ENCODE measurements at places on chromosomes 5 and 9.

DNA sequence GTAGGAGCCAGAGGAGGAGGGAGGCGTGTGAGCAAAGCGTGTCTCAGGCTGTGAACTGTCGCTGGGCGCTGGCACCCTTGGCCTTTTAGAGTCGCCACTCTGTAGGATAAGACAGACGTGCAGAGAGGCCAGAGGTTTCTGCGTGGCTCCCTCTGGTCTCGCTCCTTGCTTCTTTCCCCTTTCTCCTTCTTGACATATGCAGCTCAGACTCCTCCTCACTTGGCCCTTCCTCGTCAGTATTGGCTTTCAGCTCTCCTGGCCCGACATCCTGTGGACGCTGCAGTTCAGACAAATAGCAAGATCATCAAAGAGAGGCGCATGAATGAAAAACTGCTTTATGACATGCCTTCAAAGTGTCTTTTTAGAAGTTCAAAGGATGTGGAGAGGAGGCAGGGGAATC lies 116.8 kb upstream of the SPRY4 start:
- no peak for DNase-seq

- peak; percentile 66 for DNase-seq
Observed at GRCh38 chr9:136532799-136533774, 12.8 kb downstream of the NOTCH1 start.

DNA sequence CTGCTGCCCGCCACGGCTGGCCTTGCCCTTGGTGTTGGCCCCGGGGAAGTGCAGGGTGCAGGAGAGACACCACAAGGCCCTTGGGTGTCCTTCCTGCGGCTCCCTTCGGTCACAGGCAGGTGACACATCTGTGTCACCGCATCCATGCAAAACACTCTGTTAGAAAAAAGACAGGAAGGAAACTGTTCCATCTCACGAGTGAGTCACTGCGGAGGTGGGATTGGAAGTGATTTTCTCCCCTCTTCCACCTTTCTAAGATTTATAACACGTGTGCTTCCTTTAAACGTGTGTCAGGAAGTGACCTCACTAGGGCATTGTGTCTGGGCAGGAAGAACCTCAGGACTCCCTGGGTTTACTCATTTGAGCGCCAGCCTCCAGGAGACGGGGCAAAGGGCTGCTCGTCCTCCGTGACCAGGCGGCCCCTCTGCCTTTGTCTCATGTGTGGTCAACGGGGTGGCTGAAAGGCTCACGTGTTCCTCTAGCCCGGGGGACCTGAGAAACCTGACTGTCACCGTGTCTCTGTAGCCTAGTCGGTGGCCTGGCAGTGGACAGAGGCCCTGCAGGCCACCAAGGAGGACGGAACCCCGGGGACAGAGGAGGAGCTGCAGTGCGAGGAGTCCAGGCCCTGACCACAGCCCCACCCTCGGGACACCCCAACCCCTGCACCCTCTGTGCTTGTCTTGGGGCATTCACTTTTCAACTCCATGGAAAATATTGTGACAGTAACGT lies 4.9 kb upstream of the LCN1 start:
- no peak for DNase-seq

- no peak for DNase-seq
Observed at GRCh38 chr5:93340881-93341280, 240.1 kb downstream of the NR2F1-AS1 start.

- no peak for DNase-seq
Observed at GRCh38 chr9:120398286-120398685, 181.7 kb downstream of the CDK5RAP2 start.

- DNase-seq = no peak
Observed at GRCh38 chr5:56918054-56918453, 8.7 kb downstream of the SETD9 start.

GRCh38 chr9:567128-567746 lies 274.3 kb upstream of the DMRT1 start:
- DNase-seq = no peak

DNA sequence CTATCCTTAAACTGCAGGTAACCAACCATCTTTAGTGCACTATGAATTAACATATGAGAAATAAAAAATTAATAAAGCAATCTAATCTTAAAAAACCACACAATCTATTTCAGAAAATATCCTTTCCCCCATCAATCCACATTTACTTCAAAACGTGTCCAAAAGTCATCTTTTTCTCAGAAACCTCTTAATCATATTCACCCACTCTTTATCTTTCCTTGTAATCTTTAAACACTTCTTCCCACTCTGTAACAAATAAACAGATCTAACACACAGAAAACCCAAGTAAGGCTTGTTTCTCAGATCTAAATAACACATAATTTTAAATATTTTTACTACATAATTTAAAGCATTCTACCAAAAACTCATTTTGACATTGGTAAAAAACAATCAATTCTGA lies 44.4 kb downstream of the EFCAB9 start:
- no peak for DNase-seq

DNA sequence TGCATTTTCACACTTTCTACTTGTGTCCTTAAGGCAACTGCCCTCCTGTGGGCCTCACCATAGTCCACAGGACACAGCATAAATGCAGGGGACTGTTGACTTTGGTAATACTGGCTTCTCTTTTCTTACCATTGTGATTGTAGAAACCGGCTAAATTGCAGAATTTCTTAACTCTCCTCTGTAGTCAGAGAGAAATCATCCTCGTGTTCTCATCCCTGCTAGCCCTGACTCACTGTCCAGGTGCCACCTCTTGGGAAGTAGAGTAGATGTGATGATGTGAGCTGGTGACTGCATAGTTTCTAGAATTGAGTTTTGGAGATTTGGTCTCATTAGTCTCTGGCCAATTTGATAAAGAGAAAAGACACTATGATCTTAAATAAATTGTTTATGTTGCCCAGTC lies 5.5 kb downstream of the PHF24 start:
- no peak for DNase-seq

DNA sequence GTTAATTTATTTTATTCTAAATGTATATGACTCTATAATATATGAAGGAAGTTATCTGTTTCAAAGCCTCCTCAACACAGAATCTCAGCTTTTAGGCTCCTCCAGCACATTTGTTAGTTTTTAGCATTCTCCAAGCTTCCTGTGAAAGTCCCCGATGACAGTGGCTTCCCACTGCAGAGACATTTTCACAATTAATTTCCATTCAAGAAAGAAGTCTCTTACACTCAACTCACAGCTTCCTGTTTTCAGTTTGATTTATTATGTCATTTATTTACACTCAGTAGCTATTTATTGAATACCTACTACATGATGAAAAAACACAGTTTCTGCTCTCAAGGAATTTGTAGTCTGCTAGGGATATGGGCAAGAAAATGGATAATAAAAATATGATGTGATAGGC lies 2228.2 kb upstream of the WWC1 start:
- no peak for DNase-seq

DNA sequence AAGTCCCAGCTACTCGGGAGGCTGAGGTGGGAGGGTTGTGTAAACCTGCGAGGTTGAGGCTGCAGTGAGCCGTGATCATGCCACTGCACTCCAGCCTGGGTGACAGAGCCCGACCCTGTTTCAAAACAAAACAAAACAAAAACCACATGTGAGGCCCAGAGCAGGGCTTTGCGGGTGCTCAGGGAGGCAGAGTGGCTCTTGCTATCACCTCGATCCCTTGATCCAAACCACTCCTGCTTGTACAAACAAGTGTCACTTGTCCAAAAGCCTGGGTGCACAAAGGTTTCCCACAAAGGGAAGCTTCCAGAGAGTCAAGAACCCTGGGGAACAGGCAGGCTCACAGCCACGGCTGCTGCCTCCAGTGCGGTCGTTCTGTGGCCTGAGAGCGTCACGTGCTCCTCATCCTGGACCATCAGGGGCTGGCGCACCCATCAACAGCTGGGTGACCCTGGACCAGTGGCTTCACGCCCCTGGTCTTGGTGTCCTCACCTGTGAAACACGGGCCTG lies 162.7 kb downstream of the C9orf50 start:
- peak; percentile 41 for DNase-seq

DNA sequence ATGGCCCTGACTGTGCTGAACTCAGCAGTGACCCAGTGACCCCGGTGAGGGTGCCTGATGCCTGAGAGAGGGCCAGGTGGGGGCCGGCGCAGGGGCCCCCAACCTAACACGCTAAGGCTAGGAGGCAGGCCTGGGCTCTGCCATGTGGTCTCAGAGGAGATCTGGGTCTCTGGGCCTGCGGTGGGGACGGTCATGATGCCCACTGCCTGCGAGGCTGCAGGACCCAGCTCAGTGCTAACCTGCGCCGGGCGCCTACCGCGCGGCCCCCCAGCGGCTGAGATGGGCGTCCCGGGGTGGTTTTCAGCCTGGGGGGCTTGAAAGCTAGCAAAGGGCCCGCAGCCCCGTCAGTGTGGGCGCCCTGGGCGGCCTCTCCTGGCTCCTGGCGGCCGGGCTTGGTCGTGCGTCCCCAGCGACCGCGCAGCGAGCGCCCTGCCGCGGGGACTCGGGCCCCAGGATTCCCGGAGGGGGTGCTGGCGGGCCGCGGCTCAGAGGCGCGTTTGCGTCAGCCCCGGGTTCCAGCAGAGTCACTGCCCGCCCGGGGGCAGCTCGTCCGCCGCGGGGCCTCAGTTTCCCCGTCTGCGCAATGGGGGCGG lies 2.5 kb downstream of the EGFL7 start:
- DNase-seq = no peak
